ENCODE measurements at places on chromosomes 12 and 14. TPM values are rescaled to one million over a fixed set of nuclear protein-coding genes. Genes with fewer than 3 reads are reported as not detected.

Gene ADIPOR2
- total RNA-seq = 56.7 TPM

Gene KRT2
- not detected for total RNA-seq

Gene GRIN2B
- total RNA-seq = 1.0 TPM

Gene BDKRB1
- total RNA-seq = not detected

DNA sequence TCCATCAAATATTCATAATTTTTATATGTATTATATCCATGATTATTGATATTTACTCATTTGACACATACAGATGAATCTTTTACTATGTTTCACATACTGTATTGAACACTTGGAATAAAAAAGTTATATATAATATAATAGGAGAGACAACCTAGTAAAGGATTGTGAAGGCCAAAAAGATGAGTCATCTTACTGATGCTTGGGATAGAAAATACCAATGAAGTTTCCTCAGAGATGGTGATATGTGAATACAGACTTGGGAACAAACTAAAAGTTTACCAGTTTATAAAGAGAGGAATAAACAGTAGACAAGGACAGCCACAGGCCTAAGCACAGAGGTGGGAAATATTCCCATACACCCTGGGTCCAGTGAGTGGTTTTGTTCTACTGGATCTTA is 743.9 kb upstream of the FLRT2 start:
- no peak for DNase-seq

DNA sequence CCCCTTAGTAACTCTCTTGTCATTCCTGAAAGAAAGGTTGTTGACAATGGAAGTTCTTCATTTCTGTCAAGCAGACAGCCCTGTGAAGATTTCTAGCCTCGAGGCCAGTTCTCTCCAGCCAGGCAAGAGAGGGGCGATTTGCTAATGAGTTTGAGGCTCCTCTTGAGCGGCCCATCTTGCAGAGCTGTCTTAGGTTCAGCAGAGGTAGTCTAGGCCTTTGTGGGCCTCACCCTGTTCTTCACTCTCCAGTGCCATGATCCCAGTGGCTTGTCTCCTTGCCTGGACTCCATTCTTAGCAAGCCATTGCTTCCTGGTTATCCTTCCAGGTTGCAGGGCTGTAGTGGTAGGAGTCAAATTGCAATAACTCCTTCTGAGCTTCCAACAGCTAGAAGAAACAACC is 9.7 kb downstream of the TPH2 start:
- no peak for DNase-seq

GRCh38 chr12:112121780-112122565 is 3.4 kb upstream of the TRAFD1 start:
- no peak for DNase-seq

- no peak for DNase-seq
These were observed 113.7 kb downstream of the RAD51B start for GRCh38 chr14:67933266-67933665.

GRCh38 chr14:92937051-92937937 is 14.3 kb downstream of the CHGA start:
- no peak for DNase-seq

DNA sequence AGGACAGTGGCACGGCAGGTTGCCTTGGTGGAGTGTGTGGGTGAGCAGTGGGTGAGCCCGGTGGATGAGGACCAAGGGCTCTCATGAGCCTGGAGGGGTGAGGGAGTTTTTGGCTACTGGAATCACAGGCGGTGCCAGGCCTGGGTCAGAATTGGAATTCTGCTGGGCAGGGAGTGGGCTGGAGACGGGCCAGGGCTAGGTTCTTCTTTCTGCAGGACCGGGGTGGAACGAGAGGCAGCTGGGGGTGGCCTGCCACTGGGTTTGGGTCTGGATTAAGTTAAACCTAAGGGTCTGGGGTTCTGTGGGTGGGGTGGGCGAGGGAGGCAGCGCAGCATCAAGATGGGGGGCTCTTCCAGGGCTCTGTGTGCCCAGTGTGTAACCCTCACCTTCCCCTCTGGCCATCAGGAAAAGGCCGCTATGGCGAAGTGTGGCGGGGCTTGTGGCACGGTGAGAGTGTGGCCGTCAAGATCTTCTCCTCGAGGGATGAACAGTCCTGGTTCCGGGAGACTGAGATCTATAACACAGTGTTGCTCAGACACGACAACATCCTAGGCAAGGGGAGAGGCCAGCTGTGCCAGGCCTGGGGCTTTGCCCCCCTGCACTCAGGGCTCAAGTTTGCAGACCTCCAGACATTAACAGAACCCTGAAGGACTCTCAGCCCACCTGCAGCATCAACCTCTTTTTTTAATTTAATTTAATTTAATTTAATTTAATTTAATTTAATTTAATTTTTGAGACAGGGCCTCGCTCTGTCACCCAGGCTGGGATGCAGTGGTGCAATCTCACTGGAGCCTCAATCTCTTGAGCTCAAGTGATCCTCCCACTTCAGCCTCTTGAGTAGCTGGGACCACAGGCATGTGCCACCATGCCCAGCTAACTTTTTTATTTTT is 7.0 kb downstream of the ACVRL1 start:
- no peak for DNase-seq

DNA sequence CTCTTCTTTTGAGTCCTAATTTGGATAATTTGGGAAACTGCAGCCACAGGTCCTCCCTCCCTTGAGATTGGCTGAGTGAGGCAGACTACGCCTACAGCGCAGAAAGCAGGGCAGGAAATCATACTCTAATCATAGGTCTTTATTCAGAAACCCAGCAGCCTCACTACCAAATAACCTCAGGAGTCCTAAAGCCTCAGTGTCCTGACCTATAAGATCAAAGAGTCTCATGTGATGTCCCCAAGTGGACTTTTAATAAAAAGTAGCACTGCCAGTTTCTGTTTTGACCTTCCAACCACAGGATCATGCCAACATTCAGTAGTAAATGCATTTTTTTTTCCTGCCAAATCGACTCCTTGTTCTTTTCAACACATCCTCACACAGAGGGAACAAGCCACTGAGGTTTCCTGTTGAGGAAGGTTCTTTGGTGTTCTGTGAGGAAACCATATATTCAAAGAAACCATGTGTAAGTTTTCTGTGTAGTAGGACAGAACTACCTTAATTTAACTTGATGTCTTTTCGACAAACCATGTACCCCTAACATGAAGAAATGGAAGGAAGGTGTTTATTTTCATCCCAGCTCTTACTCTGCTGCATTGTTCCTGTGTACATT is 72.2 kb downstream of the VCPKMT start:
- DNase-seq = no peak

Measured in neural crest cell (in vitro differentiated cells).